ENCODE measurements at places on chromosomes 11 and 22.

- H3K4me3 ChIP-seq, result peak overlapping the region; percentile 76
- peak overlapping the region; percentile 97 for H3K27ac ChIP-seq
- DNase-seq, result no peak
- H3K4me1 ChIP-seq, result peaks cover 25% of the 10 kb centered on the region
- peaks cover 84% of the 10 kb centered on the region for H3K36me3 ChIP-seq
Observed at GRCh38 chr11:65425971-65426838, 3.6 kb downstream of the NEAT1 start.

- no peak for DNase-seq
- peaks cover 11% of the 10 kb centered on the region for H3K4me1 ChIP-seq
- no peaks in the 10 kb centered on the region for H3K27me3 ChIP-seq
- no peak overlapping the region for H3K27ac ChIP-seq
Observed at GRCh38 chr11:105142167-105142566, 2.6 kb upstream of the CARD18 start.

DNA sequence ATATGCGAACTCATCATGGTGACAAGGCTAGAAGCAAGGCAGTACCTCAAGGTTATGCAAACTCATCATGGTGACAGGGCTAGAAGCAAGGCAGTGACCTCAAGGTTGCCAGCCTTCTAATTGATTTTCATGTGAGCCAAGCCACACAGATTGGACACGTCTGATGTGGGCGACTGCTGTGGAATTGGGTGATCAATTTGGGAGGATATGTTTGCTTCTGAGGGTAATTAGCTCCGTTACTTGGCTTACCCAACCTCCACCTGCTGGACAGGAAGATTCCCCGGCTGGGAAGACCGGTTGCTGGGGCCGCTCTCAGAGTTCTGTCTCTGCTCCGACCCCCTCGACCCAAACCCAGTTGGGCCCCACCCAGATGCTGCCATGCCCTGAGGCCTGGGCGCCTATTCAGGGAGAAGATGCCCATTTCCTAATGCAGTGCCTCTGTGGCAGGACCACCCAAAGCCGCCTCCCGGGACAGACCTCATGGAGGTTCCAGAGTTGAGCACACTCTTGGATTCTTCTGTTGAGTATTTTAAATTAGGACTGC lies 69.9 kb upstream of the SHANK2 start:
- no peaks in the 10 kb centered on the region for H3K27me3 ChIP-seq
- no peaks in the 10 kb centered on the region for H3K4me1 ChIP-seq
- no peaks in the 10 kb centered on the region for H3K36me3 ChIP-seq
- H3K27ac ChIP-seq, result no peak overlapping the region
- no peak overlapping the region for H3K4me3 ChIP-seq
- no peak for DNase-seq

- H3K27ac ChIP-seq, result no peak overlapping the region
- no peak for DNase-seq
- H3K27me3 ChIP-seq, result no peaks in the 10 kb centered on the region
- peaks cover under 1% of the 10 kb centered on the region for H3K36me3 ChIP-seq
Observed at GRCh38 chr22:21633481-21633880, 921 bp downstream of the CCDC116 start.

DNA sequence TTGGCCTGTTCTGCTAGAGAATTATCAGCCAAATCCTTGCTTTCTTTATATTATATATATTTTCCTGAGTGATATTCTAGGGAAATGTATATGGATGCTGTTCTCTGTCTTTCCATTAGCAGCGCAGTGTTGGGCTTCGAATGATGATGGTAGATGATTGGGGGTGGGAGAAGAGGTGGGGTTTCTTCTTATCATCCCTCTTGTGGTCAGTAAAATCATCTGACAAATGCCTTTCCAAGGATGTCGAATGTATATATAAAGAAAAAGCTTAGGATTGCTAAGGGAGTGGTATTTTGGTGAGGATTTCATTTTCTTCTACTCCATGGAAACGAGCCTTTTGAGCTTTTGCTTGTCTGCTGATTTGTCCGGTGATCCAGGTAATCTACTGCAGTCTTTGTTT lies 48.9 kb downstream of the ARHGEF12 start:
- DNase-seq, result no peak
- H3K27ac ChIP-seq, result no peak overlapping the region
- no peaks in the 10 kb centered on the region for H3K36me3 ChIP-seq

DNA sequence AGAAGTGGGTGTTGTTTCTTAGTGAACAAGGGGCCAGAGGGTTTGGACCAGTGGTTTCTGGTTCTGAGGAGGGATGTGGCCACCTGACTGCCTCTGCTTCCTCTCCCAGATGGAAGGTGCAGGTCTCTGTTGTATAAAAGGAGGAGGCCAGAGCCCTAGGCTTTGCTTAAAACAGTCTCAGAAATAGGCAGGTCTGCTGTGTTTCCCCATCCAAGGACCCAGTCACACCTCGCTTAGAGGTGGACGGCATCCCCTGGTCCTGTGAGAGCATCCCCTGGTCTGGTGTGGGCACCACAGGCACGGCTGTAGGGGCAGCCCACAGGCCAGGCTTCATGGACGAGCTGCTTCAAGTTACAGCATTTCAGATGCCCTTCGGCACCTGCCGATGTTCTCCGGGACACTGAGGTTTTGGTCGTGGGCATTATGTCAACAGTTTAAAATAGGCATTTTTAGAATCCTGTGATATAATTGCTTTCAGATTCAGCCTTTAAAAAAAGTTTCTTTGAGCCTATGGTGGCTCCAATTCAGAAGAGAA lies 45.7 kb upstream of the SHANK2 start:
- H3K27ac ChIP-seq, result peak overlapping the region; percentile 89
- H3K27me3 ChIP-seq, result no peaks in the 10 kb centered on the region
- no peak overlapping the region for H3K4me3 ChIP-seq

GRCh38 chr11:91984033-91984584 lies 240.5 kb upstream of the FAT3 start:
- no peak overlapping the region for H3K27ac ChIP-seq
- no peak for DNase-seq
- peaks cover 16% of the 10 kb centered on the region for H3K4me1 ChIP-seq
- no peaks in the 10 kb centered on the region for H3K36me3 ChIP-seq
- no peak overlapping the region for H3K4me3 ChIP-seq
- H3K27me3 ChIP-seq, result no peaks in the 10 kb centered on the region

- H3K27ac ChIP-seq, result no peak overlapping the region
- no peaks in the 10 kb centered on the region for H3K27me3 ChIP-seq
- no peaks in the 10 kb centered on the region for H3K36me3 ChIP-seq
- H3K4me1 ChIP-seq, result peaks cover 8% of the 10 kb centered on the region
Observed at GRCh38 chr11:95577716-95578460, 211.7 kb downstream of the FAM76B start.

GRCh38 chr11:74014880-74015279 lies 6.0 kb upstream of the UCP3 start:
- no peaks in the 10 kb centered on the region for H3K27me3 ChIP-seq
- no peak overlapping the region for H3K27ac ChIP-seq
- no peak overlapping the region for H3K4me3 ChIP-seq
- H3K4me1 ChIP-seq, result no peaks in the 10 kb centered on the region

GRCh38 chr22:50074551-50075530 lies 10.4 kb downstream of the MLC1 start:
- no peak overlapping the region for H3K27ac ChIP-seq
- DNase-seq, result no peak
- H3K36me3 ChIP-seq, result no peaks in the 10 kb centered on the region

- H3K4me3 ChIP-seq, result no peak overlapping the region
- no peaks in the 10 kb centered on the region for H3K27me3 ChIP-seq
- no peaks in the 10 kb centered on the region for H3K36me3 ChIP-seq
- no peak overlapping the region for H3K27ac ChIP-seq
- DNase-seq, result no peak
Observed at GRCh38 chr22:47154621-47155081, 392.2 kb downstream of the TBC1D22A start.

GRCh38 chr11:14144934-14145333 lies 182.4 kb downstream of the SPON1 start:
- no peak overlapping the region for H3K27ac ChIP-seq
- no peak overlapping the region for H3K4me3 ChIP-seq

- H3K36me3 ChIP-seq, result no peaks in the 10 kb centered on the region
- DNase-seq, result no peak
- no peaks in the 10 kb centered on the region for H3K4me1 ChIP-seq
- H3K4me3 ChIP-seq, result no peak overlapping the region
- no peak overlapping the region for H3K27ac ChIP-seq
- H3K27me3 ChIP-seq, result no peaks in the 10 kb centered on the region
Observed at GRCh38 chr11:76597533-76598425, 72.8 kb downstream of the LRRC32 start.

DNA sequence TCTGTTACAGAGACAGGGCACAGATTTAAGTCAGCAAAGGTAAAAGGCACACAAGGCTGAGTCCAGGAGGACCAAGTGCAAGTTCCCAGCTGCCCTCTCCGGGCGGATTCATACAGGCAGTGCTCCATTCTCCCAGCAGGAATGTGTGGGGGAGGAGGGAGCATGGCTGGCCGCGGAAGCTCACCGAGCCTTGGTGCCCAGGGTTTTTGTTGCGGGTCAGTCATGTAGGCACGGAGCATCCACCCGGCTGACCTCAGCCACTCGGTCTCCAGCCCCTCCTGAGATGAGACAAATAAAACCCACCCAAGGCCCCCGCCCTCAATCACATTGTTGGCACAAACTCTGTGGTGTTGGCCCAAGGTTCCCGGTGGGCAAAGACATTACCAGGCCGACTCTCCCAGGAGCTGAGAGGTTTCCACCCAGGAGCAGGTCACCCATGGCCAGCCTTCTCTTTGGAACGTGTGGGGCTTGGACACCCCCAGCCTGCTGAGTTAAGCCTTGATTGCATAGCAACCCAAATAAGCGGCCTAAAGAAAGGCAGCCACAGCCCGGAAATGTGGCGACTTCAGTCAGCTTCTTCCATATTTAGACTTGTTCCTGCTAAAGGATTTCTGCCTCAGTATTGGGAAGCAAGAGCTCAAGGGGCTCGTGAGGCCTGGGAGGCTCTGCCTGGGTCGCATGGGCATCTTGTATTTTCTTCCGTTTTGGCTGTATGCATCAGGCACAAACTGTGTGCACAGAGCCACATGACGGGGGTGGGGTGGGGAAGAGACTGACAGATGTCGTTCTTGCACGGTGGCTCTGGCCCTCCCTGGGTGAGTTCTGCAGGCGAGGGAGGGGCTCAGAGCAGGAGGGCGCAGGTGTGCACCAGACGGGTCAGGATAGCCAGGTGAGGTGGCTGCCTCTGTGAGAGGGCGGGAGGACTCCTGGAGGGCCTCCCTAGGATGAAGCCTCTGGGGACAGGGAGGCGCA lies 63.0 kb downstream of the ARHGAP8 start:
- H3K27me3 ChIP-seq, result no peaks in the 10 kb centered on the region
- H3K4me1 ChIP-seq, result no peaks in the 10 kb centered on the region
- peaks cover 5% of the 10 kb centered on the region for H3K36me3 ChIP-seq
- peak; percentile 47 for DNase-seq
- H3K4me3 ChIP-seq, result no peak overlapping the region
- no peak overlapping the region for H3K27ac ChIP-seq

- DNase-seq, result no peak
- H3K4me3 ChIP-seq, result no peak overlapping the region
- no peak overlapping the region for H3K27ac ChIP-seq
- H3K36me3 ChIP-seq, result peaks cover 98% of the 10 kb centered on the region
- no peaks in the 10 kb centered on the region for H3K27me3 ChIP-seq
- H3K4me1 ChIP-seq, result peaks cover 2% of the 10 kb centered on the region
Observed at GRCh38 chr11:128483211-128483788, 104.1 kb downstream of the ETS1 start.

DNA sequence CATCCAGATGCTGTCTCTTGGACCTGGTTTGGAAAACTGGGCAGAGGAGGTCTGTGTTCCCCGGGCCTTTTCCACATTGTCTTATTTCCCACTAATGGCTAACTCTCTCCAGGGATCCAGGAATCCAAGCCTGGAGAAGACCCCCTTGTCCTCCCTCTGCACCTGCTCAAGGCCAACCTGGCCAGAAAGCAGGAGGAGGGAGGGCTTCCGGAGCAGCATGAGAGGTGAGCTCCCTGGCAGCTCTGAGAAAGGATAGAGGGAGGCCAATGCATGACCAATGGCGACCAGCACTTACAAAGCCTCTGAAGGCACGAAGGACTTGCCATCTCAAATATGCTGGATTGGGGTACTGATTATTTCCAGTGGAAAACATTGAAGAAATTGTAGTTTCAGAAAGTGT lies 445.0 kb upstream of the B3GAT1 start:
- DNase-seq, result no peak
- H3K4me1 ChIP-seq, result no peaks in the 10 kb centered on the region
- H3K4me3 ChIP-seq, result no peak overlapping the region
- peaks cover 8% of the 10 kb centered on the region for H3K27me3 ChIP-seq

GRCh38 chr22:30718491-30718890 lies 23.8 kb downstream of the OSBP2 start:
- no peaks in the 10 kb centered on the region for H3K36me3 ChIP-seq
- peak overlapping the region; percentile 58 for H3K27ac ChIP-seq
- H3K4me1 ChIP-seq, result peaks cover 17% of the 10 kb centered on the region
- no peaks in the 10 kb centered on the region for H3K27me3 ChIP-seq
- H3K4me3 ChIP-seq, result no peak overlapping the region
- DNase-seq, result no peak

Data from RWPE2 (cell line).